ENCODE measurements at places on chromosomes 12 and 14.

GRCh38 chr12:123237646-123238329 lies 4.6 kb downstream of the MTRFR start:
- DNase-seq, result peak; percentile 49

DNA sequence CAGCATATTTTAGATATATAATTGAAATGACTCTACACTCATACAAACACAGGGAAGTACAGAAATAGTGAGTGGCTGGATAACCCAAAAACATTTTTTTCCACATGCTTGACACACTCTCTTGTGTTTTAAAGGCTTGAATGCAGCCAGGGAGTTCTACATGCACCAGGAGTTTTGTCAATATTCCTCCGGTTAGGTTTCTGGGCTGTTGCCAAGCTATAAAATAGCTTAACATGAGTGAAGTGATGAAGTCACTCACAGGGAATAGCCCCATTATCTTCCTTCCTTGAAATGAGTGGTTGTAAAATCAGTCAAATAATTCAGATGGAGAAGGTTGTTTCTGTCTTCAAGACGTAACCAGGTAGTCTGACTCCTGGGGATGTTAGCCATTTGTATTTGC lies 582.7 kb downstream of the SLC6A15 start:
- no peak for DNase-seq

GRCh38 chr14:85273099-85273677 lies 256.8 kb upstream of the FLRT2 start:
- no peak for DNase-seq

GRCh38 chr12:93060666-93061472 lies 131.8 kb upstream of the EEA1 start:
- peak; percentile 38 for DNase-seq
